ENCODE measurements at places on chromosomes 11 and 22.

- no peak for DNase-seq
These were observed 157.7 kb downstream of the ADAMTS15 start for GRCh38 chr11:130606178-130606577.

GRCh38 chr11:45176996-45177395, 30.6 kb downstream of the PRDM11 start:
- no peak for DNase-seq

DNA sequence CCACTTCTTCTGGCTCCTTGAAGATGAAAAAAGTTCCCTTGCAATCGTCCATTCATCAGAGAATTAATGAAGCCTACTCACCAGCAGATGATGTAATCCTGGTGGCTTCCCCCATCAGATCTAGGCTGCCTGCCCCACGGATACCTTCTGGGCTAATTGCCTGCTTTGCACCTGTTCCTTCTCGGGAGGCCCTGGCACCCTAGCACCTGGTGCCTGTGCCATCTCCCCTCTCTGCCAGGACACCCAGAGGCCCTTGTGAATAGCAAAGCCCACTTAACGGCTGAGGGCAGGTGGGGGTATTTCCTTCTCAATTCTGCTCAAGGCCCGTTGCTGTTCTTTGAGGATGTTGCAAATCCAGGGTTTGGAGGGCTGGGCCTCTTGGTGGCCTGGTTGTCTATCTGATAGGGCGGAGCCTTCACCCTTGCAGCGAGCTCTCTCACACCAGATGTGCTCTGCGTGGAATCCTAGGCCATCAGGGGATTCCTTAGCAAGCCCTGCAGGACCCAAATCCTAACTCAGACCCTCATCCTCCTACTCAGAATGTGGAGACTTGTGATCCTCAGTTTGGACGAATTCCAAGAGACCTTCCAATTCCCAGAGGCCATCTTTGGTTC, at the start of gene LMO2:
Gene LMO2, minus strand, starts transcription at position 363 of the 614 bp plus-strand sequence. CDS start 22,360 bp downstream, outside the sequence.
- no peak for DNase-seq

- no peak for DNase-seq
These were observed 4.6 kb upstream of the CERK start for GRCh38 chr22:46742576-46743221.

- no peak for DNase-seq
These were observed 26.2 kb downstream of the FAM83F start for GRCh38 chr22:40020956-40021355.

DNA sequence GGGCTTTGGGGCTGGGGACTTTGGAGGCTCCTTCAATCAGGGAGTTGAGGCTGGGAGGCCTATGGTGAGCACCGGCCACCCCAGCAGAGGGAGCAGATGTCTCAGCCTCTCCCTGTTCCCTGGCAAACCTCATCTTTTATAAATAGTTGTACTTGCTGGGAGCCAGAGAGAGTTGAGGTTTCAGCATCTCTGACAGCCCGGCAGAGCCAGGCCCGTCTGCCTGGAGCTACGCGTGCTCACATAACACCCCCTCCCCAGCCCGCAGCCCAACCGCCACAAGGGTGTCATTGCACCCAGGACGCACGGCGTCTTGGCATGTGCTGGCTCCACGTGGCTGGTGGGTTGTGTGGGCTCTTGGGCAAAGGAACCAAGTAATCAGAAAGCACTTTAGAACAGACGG, 127.1 kb downstream of the CHST1 start:
- DNase-seq: no peak

- DNase-seq: no peak
These were observed 18.9 kb upstream of the GDPD4 start for GRCh38 chr11:77320351-77320750.

DNA sequence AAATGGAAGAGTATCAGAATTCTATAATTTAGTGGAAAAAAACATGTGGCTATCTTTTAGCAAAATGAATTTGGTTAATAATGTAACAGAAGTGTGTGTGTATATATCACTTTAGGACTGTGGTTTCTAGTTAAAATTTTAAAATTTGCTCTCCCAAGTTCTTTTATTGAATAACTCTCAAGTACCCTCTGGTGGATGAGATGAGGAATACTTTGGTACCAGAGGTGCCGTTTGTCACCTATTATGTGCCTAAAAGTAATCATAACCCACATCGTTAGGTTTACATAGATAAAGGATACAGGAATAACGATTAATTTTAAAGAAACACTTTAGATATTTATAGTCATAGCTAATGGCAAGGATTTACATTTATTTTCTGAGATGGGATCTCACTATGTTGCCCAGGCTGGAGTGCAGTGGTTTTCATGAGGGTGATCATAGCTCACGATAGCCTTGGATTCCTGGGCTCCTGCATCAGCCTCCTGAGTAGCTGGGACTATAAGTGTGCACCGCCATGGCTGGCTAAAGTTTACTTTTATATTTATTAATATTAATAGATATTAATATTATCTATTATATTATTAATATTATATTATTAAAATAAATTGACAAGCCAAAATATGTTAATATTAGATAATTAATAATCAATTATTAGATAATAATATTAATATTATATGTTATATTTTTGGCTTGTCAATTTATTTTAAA, 66.7 kb upstream of the CAPRIN1 start:
- DNase-seq: no peak

DNA sequence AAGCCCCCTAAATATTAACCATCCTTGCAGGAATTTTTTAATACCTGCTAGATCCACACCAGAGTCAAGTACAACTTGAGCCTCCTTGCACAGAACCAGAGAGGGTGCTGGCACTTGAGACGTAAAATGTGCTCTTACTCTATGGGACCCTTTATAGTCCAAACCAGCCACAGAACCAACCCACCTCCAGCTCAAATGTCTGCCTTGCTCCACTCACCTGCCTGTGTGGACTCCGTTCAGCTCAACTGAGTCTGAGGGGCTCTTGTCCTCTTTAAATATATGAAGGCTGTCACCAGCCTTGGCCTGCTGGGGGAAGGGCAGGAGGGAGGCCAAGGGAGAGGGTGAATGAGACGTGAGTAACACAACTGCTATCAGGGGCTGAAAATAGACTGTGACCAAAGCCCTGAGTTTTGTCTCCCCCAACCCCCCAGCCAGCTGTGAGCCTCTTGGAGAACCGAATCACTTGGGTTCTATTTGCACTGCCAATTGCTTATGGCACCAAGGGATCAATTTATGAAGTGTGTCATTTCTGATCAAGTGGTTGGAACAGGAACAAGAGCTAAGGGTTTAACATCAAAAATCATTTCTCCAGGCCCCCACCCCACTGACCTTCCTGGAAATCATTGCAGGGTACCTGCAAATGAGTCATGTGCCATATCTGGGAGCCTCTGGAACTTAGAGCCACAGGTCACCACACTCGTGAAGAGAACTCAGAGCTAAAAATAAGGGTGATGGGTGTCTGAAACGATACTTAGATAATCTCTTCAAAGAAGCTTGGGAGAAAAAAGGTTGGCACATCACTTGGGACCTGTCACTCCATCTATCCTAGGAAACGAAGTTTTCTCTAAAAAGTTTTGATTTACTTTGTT, at the start of gene CSRP3:
Gene CSRP3, minus strand, starts transcription at position 247 of the 869 bp plus-strand sequence. CDS start 9,535 bp downstream, outside the sequence.
- DNase-seq: no peak

DNA sequence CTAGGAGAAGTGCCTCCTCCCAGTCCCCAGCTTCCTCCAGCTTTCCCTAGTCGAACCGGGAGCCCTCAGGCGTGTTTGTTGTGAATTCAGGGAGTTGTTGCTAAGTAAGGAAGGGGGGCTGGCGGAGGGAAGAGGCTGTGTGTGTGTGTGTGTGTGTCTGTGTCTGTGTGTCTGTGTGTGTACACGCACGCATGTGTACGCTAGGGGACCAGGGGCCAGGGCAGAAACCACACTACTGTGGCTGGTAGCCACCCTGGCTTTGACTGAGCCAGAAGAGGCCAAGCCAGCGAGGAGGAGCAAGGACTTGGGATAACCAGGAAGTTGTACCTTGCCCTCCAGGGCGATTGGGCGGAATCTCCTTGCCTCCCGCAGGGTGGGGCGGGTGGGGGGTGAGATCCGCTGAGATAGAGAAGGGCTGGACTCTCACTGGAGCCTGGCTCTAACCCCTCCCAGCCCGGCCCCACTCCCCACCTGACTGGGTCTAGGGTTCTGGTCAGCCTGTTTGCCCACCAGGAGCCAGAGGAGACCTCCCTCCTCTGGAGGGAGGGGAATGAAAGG, 7.5 kb downstream of the BCL9L start:
- peak; percentile 69 for DNase-seq

DNA sequence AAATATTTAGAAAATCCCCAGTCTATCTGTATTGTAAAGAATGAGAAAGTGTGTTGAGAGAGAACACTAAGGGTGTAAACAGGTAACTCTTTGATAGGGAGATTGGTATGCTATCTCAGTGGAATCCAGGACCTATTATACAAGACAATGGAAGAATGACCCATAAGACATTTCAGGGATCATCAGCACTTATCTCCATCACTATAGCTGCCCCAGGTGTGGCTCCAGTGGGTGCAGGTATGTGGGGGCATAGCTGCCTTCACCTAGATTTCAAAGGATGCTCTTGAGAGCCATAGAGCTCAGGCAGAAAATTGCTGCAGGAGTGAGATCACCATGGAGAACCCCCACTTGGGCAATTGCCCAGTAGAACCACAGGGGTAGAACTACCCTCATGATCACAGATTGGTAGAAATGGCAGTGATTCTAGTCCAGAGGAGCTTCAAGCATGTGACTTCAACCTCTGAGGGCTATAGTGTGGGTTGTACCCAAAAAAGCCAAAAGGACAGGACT, 252.3 kb upstream of the TBCEL start:
- DNase-seq: no peak

DNA sequence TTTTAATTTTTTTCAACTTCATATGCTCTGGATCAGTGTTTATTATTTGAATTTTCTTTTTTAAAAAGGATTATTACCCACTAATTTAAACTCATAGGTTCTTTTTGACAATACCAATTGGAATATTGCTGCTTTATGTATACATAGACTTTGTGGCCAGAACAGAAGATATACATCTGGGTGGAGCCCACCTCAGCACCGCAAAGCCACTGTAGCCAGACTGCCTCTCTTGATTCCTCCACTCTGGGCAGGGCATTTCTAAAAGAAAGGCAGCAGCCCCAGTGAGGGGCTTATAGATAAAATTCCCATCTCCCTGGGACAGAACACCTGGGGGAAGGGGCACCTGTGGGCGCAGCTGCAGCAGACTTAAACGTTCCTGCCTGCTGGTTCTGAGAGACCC, 10.6 kb upstream of the C11orf58 start:
- no peak for DNase-seq

- DNase-seq: no peak
These were observed 65.3 kb downstream of the TBC1D22A start for GRCh38 chr22:46827781-46828180.

- DNase-seq: no peak
These were observed 54.6 kb upstream of the SLC22A12 start for GRCh38 chr11:64536396-64536941.

- peak; percentile 72 for DNase-seq
These were observed 40.5 kb downstream of the GGTLC2 start for GRCh38 chr22:22684580-22685561.
